ENCODE measurements at places on chromosomes 13 and 19. TPM values are rescaled to one million over a fixed set of nuclear protein-coding genes. Genes with fewer than 3 reads are reported as not detected.
A peak's percentile ranks its signal among the peaks of the same experiment; 100 is the strongest.

DNA sequence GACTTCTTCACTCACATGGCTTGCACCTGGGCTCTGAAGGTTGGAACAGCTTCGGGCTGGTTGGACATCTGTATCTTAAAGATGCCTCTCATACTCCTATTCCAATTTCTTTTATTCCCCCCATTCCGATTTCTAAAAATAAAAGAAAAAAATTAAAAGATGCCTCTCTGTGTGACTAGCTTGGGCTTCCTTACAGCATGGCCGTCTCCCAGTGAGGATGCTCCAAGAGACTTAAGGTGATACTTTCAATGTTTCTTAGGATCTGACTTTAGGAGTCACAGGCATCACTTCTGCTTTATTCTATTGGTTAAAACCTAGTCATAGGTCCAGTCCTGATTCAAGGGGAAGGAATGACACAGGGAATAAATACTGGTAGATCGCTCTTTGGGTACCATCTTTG, 9.9 kb upstream of the SULT2A1 start:
- no peak for DNase-seq

DNA sequence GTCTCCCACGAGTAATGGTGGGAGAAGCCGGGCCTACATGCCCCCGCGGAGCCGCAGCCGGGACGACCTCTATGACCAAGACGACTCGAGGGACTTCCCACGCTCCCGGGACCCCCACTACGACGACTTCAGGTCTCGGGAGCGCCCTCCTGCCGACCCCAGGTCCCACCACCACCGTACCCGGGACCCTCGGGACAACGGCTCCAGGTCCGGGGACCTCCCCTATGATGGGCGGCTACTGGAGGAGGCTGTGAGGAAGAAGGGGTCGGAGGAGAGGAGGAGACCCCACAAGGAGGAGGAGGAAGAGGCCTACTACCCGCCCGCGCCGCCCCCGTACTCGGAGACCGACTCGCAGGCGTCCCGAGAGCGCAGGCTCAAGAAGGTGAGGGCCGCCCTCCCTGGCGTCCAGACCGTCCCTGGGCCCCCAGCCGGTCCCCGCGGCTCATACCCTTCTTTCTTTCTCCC, 1.4 kb upstream of the USF2 start:
- DNase-seq, result peak; percentile 76

DNA sequence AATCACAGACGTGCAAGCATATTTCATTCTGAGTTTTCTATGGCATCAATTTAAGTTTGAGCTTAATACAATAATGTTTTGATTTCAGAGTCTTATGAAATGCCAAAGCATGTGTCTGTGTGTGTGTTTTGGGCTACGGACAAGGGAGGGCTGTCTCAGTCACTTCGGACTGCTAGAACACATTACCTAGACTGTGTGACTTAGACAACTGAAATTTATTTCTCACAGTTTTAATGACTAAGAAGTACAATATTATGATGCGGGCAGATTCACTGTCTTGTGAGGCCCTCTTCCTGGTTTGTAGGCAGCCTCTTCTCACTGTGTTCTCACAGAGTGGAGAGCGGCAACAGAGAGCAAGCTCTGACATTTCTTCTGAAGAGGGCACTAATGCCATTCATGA, 1202.0 kb downstream of the EFNB2 start:
- DNase-seq, result no peak

DNA sequence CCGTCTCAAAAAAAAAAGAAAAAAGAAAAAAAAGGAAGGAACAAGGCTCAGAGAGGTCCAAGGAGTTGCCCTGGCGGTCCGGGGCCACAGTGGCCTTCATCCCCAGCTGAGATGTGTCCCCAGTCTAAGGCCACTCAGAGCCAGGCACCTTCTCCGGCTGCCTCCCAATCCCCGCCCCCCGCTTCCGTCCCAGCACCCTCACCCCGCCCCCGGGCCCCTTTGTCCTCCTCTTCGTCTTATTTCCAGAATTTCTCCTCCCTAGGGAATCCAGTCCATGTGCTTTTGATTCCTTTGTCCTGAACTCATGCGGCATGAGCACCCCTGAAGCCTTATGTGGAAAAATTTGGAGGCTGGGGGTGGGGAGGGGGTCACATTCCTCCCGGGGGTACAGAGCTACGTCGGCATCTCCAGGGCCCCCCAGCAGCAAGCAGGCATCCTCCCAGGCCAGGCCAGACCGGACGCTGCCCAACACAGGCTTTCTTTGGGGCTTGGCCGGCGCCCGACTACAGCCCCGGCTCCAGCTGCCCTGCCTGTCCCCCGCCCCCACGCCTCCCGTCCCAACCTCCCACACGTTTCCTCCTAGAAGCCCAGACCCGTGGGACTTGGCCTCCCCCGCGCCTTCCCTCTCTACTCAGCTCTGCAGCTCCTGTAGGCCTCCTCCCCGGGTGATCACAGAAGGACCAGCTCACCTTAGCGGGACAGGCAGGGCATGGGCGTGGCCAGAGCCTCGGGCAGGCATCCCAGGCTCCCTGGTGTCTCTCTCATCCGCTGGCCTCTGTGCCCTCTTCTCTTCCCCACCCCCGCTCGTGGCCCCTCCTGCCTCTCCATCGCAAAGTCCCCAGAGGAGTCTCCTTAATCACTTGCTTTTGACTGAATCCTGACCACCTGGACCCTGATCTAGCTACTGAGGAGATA, 17.8 kb upstream of the ADGRE5 start:
- DNase-seq, result peak; percentile 93

DNA sequence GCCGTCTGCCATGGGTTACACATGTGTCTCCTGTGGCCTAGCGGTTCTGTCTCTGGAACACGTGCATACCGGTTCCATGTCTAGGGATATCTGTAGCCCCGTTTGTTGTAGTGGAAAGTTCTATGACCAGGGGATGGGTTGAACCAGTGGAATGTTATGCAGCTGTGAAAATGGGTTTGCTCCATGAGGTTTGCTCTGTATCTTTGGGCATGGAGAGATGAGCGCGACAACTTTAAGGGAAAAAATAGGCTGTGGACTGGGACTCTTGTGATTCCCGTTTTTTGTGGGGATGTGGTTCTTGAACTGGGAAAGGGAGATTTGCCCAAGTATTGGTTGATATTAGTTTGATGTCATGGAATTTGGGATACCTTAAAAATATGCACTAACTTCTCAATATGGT, 120.4 kb downstream of the KDM4B start:
- no peak for DNase-seq

DNA sequence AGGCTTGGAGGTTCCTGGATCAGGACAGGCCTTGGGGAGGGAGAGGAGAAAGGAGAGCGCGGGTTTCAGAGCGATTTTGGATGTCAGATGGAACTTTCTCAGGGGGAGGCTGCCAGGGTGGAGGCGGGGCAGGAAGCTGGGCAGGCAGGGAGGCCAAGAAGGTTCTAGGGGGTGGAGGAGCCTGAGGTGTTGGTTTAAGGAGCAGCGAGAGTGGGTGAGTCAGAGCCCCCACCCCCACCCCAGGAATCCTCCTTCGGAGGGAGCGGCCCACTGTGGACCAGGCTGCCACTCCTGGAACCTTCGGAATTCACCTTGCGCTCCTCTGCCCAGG, 15.9 kb upstream of the NOP53 start:
- DNase-seq, result peak; percentile 85

DNA sequence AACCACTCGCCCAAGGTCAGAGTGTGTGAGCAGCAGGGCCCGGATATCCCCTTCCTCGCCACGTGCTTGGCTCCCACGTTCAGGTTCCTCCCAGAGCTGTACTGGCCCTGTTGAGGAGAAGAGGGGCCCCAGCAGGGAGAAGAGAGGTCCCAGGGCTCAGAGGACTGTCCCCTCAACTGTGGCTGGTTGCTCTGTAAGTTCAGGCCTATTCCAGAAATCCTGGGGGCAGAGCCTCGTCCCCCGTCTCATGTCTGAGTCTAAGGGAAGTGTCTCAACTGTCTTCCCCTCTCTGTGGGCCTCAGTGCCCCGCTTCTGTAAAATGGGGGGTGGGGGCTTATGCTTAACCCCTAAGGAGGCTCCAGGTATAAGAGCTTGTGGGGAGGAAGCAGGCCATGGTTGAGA, 3.9 kb downstream of the PPP5C start:
- DNase-seq, result no peak

ZNF382 gene
- 13.2 TPM for total RNA-seq

DCLK1 gene
- total RNA-seq, result 34.8 TPM

C5AR1 gene
- not detected for total RNA-seq
